Hepatocyte (in vitro differentiated cells): ENCODE measurements at places on chromosomes 1 and 21. TPM values are rescaled to one million over a fixed set of nuclear protein-coding genes. Genes with fewer than 3 reads are reported as not detected.

GRCh38 chr1:235404190-235404589 is 37.0 kb downstream of the TBCE start:
- no peak overlapping the region for H3K4me3 ChIP-seq
- no peaks in the 10 kb centered on the region for H3K27me3 ChIP-seq
- no peak overlapping the region for H3K27ac ChIP-seq
- peaks cover 6% of the 10 kb centered on the region for H3K4me1 ChIP-seq
- no peaks in the 10 kb centered on the region for H3K36me3 ChIP-seq

GRCh38 chr1:212685429-212685828 is 14.2 kb downstream of the BATF3 start:
- no peak overlapping the region for H3K27ac ChIP-seq
- no peak for DNase-seq
- no peak overlapping the region for H3K4me3 ChIP-seq
- H3K27me3 ChIP-seq: no peaks in the 10 kb centered on the region
- H3K36me3 ChIP-seq: no peaks in the 10 kb centered on the region
- peaks cover 7% of the 10 kb centered on the region for H3K4me1 ChIP-seq

GRCh38 chr1:12095452-12096263 is 32.6 kb downstream of the TNFRSF8 start:
- no peak overlapping the region for H3K4me3 ChIP-seq
- no peak for DNase-seq
- H3K4me1 ChIP-seq: no peaks in the 10 kb centered on the region
- H3K27ac ChIP-seq: no peak overlapping the region
- no peaks in the 10 kb centered on the region for H3K36me3 ChIP-seq
- no peaks in the 10 kb centered on the region for H3K27me3 ChIP-seq

- H3K27me3 ChIP-seq: no peaks in the 10 kb centered on the region
- peak; percentile 66 for DNase-seq
- no peak overlapping the region for H3K4me3 ChIP-seq
- peaks cover 20% of the 10 kb centered on the region for H3K4me1 ChIP-seq
- H3K27ac ChIP-seq: peak overlapping the region; percentile 47
- no peaks in the 10 kb centered on the region for H3K36me3 ChIP-seq
Measured at GRCh38 chr1:208475951-208476845, 232.0 kb upstream of the PLXNA2 start.

GRCh38 chr1:101781201-101781831 is 215.4 kb downstream of the OLFM3 start:
- H3K36me3 ChIP-seq: no peaks in the 10 kb centered on the region
- DNase-seq: peak; percentile 46
- H3K4me3 ChIP-seq: no peak overlapping the region
- H3K4me1 ChIP-seq: no peaks in the 10 kb centered on the region
- no peak overlapping the region for H3K27ac ChIP-seq

GRCh38 chr21:32382108-32382644 is 10.6 kb downstream of the URB1 start:
- DNase-seq: no peak
- H3K36me3 ChIP-seq: no peaks in the 10 kb centered on the region
- peak overlapping the region; percentile 54 for H3K27ac ChIP-seq
- no peaks in the 10 kb centered on the region for H3K27me3 ChIP-seq

DNA sequence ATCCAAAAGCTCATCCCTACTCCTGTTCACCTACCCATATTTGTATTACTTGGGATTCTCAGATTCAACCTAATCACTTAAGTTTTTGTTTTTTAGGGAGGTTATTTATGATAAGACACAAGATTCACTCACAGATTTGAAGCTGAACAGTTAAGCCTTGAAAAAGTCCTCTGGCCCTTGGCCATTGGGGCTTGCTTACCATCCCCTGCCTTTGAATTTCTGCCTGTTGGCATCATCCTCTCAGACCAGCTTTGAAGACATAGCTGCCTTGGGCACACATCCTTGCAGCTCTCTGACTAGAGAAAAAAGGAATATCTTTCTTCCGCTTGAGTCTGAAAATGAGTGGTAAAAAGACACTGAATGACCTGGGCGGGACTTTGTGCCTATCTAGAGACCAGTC is 41.8 kb upstream of the RALGPS2 start:
- H3K27ac ChIP-seq: no peak overlapping the region
- DNase-seq: no peak
- peaks cover 7% of the 10 kb centered on the region for H3K4me1 ChIP-seq
- H3K36me3 ChIP-seq: no peaks in the 10 kb centered on the region
- H3K27me3 ChIP-seq: no peaks in the 10 kb centered on the region

- no peaks in the 10 kb centered on the region for H3K4me1 ChIP-seq
- H3K4me3 ChIP-seq: no peak overlapping the region
- no peak for DNase-seq
- H3K36me3 ChIP-seq: no peaks in the 10 kb centered on the region
- no peaks in the 10 kb centered on the region for H3K27me3 ChIP-seq
Measured at GRCh38 chr1:39250460-39251240, 46.2 kb downstream of the MACF1 start.

DNA sequence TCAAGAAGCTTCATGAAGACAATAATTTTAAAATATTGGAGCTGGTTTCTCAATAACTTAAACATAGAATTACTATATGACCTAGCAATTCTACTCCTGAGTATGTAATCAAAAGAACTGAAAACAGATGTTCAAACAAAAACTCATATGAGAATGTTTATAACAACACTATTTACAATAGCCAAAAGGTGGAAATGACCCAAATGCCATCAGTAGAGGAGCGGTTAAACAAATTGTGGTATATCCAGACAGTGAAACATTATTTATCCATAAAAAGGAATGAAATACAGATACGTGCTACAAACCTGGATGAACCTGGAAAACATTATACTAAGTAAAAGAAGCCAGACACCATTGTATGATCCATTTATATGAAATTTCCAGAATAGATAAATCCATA is 62.8 kb upstream of the UBE2U start:
- H3K27me3 ChIP-seq: no peaks in the 10 kb centered on the region
- H3K4me3 ChIP-seq: no peak overlapping the region
- peaks cover 12% of the 10 kb centered on the region for H3K4me1 ChIP-seq
- no peaks in the 10 kb centered on the region for H3K36me3 ChIP-seq
- no peak for DNase-seq

DNA sequence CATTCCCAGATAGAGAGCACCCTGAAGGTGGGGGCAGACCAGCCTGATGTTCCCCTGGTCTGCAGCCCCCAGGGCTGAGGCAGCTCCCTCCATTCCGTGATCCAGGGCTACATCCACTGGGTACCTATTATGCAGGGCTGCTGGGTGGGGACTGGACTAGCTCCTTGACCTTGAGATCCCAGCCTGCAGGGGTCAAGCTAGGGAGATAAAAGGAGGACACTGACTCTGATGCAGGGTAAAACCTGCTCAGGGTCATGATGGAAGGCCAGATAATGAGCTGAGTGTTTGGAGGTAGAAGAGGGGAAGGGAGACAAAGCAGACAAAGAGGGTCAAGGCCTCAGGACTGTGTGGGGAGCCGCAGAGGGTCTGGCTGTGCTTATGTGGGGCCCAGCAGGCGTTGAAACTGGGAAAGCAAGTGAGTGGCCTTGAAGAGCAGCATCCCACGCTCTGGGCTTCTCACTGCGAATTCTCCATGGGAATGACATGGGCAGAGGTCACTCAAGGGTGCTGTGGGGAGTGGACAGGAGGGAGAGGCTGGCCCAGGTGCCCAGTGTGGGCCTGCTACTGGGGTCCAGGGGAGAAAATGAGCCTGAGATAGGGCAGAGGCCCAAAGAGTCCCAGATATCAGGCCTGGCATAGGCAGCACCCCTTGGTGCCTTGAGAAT is 9.7 kb downstream of the FOXO6 start:
- no peaks in the 10 kb centered on the region for H3K27me3 ChIP-seq
- no peak for DNase-seq
- no peak overlapping the region for H3K27ac ChIP-seq
- H3K4me1 ChIP-seq: peaks cover 29% of the 10 kb centered on the region
- no peaks in the 10 kb centered on the region for H3K36me3 ChIP-seq

DNA sequence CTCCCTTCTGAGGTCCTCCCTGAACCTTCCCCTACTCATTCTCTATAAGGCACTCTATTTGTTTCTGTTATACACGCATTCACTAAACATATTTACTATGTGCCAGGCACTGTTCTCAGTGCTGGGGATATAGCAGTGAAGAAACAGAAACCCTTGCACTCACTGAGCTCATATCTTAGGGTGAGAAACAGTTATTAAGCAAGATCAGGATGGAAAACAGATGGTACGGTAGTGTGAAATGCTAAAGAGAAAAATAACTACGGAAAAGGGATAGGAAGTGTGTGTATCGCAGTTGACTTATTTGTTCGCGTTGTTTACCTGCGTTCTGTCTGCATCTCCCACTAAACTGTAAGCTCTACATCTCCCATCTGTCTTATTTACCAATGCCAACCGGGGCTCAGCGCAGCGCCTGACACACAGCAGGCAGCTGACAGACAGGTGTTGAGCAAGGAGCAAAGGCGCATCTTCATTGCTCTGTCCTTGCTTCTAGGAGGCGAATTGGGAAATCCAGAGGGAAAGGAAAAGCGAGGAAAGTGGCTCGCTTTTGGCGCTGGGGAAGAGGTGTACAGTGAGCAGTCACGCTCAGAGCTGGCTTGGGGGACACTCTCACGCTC is 572 bp downstream of the CYB5RL start:
- peak; percentile 37 for DNase-seq
- H3K4me3 ChIP-seq: peak overlapping the region; percentile 10
- no peaks in the 10 kb centered on the region for H3K27me3 ChIP-seq

DNA sequence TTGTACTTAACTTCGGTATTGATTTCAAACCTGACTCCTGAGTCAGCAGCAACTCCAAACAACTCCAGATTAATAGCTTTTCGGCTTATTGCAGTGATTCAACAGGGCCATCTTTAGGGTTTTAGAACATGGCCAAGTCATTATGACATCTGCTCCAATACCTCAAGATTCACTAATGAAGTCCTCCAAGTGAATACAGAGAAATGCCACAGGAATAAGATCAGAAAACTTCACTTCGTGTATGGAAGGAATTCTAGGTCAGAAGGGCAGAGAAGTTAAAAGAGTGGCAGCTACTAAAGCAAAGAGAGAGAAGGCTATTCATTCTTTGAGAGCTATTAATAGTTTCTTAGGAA is 7.6 kb upstream of the C1orf116 start:
- peaks cover 13% of the 10 kb centered on the region for H3K4me1 ChIP-seq
- DNase-seq: no peak
- H3K36me3 ChIP-seq: no peaks in the 10 kb centered on the region

DNA sequence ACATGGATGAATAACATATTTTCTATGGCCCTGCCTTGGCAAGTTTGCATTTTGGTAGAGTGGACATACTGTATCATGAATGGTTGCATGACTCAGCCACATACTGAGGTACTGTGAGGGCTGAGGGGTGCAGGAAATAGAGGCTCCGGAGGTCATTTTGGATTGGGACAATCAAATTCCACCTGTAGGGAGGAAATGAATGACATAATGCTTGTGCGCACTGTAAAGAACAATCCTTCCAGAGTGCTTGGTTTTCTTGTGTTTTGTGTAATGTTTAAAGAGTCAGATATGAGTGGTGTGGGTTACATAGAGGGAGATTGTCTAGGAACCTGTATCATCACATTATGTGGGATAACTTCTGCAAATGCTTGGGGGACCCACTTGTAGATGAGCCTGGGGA is 329.9 kb upstream of the PROX1 start:
- H3K4me3 ChIP-seq: no peak overlapping the region
- peaks cover 12% of the 10 kb centered on the region for H3K4me1 ChIP-seq
- DNase-seq: no peak
- no peaks in the 10 kb centered on the region for H3K36me3 ChIP-seq
- H3K27ac ChIP-seq: no peak overlapping the region

DNA sequence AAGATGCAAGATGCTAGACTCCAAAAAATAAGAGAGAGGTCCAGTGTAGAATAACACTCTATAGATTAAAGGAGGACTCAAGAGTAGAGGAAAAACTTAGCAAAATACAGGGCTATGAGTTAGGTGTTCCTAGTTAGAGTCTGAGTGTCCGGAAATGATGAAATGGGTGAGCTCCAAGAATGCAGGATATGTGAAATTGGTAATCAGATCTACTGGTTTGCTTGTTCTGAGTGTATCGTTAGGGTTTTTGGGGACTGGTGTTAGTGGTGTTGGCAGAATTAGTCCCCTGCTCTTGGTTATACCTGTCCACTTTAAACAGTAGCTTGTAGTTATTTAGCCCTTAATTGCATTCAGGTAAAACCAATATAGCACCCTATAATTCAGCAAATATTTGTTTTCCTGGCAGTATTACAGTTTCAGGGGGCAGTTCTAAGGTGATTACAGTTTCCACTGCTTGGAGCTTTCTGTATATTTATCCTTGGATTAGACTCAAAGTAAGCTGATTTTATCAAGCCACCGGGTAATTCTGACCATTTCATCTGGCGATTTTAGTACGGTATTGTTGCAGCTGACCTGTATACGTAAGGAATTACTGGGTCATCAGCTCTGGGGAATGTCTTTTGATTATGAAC is 332.7 kb downstream of the CHRM3 start:
- no peak overlapping the region for H3K27ac ChIP-seq
- no peaks in the 10 kb centered on the region for H3K27me3 ChIP-seq
- DNase-seq: no peak
- H3K4me3 ChIP-seq: no peak overlapping the region

DNA sequence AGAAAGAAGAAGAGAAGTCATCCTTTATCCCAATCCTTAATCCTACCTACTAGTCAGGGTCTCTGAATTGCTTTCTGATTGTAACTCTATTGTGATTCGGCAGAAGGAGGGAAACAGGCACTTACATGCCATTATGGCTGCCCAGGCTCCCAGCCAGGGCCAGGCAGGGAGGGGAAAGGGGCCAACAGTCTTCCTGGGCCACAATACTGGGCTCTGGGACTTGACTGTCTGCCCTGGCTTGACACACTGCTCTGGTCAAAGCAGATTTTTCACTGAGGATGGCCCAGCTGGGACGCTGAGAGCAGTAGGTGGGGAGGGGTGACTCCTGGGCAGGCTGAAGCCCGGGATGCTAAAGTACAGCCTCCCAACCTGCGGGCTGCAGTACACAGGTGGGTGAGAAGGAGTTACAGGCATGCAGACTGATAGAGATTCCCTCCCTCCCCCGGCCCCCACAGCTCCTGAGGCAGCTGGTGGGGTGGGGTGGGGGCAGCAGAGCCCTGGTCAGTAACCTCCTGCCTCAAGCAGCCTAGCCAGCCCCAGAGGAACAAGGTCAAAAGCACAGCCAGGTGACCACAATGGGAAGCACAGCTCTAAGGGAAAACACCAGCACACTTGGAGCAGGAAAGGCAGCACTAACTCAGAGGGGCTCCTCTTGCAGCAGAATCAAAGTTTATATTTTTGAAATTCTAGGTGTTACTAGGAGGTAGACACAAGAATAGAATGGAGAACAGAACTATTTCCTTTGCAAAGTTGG is 25.3 kb downstream of the KCND3 start:
- H3K4me1 ChIP-seq: no peaks in the 10 kb centered on the region
- no peaks in the 10 kb centered on the region for H3K27me3 ChIP-seq
- no peak overlapping the region for H3K27ac ChIP-seq

- no peak overlapping the region for H3K27ac ChIP-seq
- DNase-seq: no peak
- peaks cover 5% of the 10 kb centered on the region for H3K4me1 ChIP-seq
- H3K4me3 ChIP-seq: no peak overlapping the region
- no peaks in the 10 kb centered on the region for H3K36me3 ChIP-seq
Measured at GRCh38 chr1:53606651-53607051, 132.3 kb downstream of the GLIS1 start.

SDC3 gene
- total RNA-seq: 28.6 and 33.5 TPM in 2 replicates

ST6GALNAC3 gene
- total RNA-seq: 29.4 and 40.5 TPM in 2 replicates

VAMP4 gene
- 8.9 and 9.1 TPM in 2 replicates for total RNA-seq

TEDDM1 gene
- total RNA-seq: not detected in 2 replicates

LIX1L gene
- 14.0 and 17.9 TPM in 2 replicates for total RNA-seq

FCGR3A gene
- total RNA-seq: 0.17 and 2.2 TPM in 2 replicates

C1orf35 gene
- 8.3 and 12.3 TPM in 2 replicates for total RNA-seq

RNU1-2 gene
- total RNA-seq: under 0.01 TPM in 2 replicates

FMO1 gene
- total RNA-seq: 71.2 and 79.6 TPM in 2 replicates

TRPM2 gene
- 0.24 and 0.50 TPM in 2 replicates for total RNA-seq
